Glomerular endothelial cell (primary cell): ENCODE measurements at places on chromosomes 1 and 21. TPM values are rescaled to one million over a fixed set of nuclear protein-coding genes. Genes with fewer than 3 reads are reported as not detected.

CFAP141 gene
- not detected in 2 replicates for total RNA-seq

- no peak for DNase-seq
Measured at GRCh38 chr1:3907031-3907534, 7.0 kb upstream of the C1orf174 start.

- DNase-seq = no peak
Measured at GRCh38 chr1:99652881-99653281, 7.0 kb downstream of the PALMD start.

GRCh38 chr1:91714867-91715381, 171.0 kb downstream of the TGFBR3 start:
- no peak for DNase-seq

GRCh38 chr21:33794596-33794995, 121.0 kb downstream of the ATP5PO start:
- DNase-seq = no peak

- DNase-seq = no peak
Measured at GRCh38 chr1:32962248-32962896, 2.2 kb downstream of the RNF19B start.

- no peak for DNase-seq
Measured at GRCh38 chr1:109379422-109379821, 18.3 kb downstream of the SORT1 start.

GRCh38 chr1:157870490-157870889, 28.9 kb upstream of the CD5L start:
- no peak for DNase-seq
